ENCODE measurements at places on chromosomes 2 and 18.

DNA sequence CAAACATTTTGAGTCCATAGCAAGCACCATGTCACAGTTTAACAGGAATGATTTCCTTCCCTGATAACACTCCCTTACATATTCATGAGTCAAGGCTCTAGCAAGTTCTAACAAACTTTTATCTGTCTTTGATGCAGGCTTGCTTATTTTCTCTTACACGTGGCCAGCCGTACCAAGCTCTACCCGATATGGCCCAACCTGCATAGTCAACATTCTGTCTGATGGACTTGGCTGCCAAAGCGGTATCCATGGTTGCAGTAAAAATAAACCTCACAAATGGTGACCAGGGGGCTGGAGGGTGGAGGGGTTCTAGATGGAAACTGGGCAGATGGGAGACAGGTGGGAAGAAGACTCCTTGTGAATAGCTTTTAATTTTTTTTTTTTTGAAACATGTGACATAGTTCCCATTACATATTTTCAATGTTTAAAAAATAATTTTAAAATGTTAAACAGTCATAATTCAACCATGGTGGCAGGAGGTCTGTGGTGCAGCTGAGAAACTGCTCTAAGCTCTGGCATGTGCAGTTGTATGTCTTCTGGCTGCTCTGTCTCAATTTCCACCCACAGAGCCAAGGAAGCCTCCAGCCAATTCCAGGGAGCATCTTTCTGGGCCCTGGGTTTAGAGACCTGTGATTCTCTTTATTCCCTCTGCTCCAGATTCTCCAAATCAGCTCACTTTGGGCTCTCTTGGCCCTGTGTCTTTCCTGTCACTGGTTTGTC lies 20.7 kb upstream of the CXCR1 start:
- no peak for DNase-seq

DNA sequence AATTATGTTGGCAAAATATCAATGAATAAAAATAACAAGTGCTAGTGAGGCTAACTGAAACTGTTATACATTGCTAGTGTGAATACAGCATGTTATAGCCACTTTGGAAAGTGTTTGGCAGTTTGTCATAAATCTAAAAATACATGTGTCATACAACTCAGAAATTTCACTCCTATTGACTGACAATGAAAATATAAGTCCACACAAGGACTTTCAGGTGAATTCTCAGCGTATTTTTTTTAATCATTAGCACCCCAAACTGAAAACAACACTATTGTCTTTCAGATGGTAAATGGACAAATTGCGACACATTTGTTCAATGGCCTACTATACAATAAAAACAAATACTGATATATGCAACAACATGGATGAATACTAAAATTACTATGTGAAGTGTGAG lies 884.8 kb downstream of the TRIB2 start:
- DNase-seq = no peak

DNA sequence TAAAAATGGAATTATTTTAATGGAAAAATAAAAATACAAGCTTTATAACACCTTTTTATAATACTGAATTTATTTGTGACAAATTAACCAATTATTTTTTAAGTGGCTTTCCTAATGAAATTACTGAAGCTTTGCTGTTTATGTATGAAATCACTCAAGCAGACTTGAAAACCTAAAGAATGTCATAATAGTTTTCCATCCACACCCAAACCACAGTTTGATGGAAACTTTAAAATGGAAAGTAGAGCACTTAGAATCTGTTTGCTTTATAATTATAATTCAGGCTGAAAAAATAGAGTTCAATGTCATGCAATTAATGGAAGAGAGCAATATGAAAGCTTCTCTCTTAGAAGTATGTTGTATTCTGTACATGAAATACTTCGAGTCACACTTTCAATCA lies 31.6 kb upstream of the WDR75 start:
- DNase-seq = no peak

DNA sequence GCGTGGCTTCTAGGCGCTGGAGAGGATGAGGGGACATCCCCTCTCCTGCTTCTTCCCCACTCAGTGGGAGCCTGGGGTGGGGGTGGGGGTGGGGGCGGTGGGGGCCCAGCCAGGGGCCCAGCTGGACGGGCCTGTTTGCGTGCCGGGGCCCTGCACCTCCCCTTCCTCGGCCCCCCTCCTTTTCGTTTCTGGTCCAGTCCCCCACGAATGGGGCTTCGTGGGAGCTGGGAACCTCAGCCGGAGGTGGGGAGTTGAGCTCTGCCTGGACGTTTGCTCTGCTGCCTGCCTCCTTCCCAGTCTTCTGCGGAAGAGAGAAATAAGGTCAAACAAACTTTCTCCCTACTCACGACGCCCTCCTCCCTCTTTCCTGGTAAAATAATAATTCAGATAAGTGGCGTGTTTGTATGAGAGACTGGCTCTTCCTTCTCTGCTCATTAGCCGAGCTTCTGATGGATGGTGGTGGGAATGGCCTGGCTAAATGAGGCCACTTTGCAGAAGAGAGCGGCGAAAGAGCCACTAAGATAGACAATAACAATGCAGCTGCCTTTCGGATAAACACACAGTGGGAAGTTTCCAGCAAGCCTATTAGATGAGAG lies 782 bp downstream of the MTA3 start:
- no peak for DNase-seq

DNA sequence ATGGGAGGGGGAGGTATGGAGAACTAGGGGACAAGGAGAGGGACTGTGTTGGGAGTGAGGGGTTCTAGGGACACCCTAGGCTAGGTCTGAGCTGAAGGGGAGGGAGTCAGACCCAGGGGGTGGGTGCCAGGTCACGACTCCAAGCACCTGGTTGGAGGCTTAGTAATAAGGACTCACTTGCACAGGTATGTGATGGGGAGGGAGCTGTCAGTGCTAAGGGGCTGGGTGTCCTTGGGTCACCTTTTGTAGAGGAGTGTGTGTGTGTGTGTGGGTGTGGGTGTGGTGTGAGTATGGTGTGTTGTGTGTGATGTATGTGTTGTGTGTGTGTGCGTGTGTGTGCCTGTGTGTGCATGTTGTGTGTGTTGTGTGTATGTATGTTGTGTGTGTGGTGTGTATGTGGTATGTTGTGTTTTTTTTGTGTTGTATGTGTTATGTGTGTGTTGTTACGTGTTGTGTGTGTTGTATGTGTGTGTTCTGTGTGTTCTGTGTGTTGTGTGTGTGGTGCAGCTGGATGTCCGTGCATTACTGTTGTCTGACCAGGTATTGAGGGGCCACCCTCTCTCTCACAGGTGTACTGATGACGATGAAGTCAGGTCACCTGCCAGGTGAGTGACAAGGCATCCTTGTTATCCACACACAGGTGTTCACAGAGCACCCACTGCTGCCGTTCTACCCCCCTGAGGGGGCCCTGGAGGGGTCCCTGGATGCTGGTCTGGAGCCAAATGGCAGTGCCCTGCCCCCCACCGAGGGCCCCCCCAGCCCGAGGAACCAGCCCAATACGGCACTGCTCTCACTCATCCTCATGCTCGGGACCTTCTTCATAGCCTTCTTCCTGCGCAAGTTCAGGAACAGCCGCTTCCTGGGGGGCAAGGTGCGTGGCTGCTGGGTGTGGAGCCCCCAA lies 9.8 kb downstream of the SLC4A3 start:
- DNase-seq = no peak

DNA sequence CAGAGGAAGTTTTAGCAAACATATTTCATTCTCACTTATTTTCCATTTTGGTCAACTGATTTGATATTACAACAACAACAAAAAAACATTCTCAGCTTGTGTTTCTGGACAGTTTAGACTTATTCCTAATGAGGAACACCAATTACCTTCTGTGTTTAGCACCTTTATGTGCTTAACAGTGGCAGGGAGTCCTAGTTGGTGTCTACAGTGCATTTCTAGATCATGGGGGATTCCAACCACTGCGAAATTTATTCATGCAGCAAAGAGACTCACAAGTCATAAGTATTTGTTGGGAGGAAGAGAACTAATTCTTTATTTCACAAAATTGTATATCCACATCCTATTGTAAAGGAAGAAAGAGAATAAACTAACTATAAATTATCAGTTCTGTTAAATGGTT lies 4.2 kb downstream of the ARHGAP28 start:
- DNase-seq = no peak

DNA sequence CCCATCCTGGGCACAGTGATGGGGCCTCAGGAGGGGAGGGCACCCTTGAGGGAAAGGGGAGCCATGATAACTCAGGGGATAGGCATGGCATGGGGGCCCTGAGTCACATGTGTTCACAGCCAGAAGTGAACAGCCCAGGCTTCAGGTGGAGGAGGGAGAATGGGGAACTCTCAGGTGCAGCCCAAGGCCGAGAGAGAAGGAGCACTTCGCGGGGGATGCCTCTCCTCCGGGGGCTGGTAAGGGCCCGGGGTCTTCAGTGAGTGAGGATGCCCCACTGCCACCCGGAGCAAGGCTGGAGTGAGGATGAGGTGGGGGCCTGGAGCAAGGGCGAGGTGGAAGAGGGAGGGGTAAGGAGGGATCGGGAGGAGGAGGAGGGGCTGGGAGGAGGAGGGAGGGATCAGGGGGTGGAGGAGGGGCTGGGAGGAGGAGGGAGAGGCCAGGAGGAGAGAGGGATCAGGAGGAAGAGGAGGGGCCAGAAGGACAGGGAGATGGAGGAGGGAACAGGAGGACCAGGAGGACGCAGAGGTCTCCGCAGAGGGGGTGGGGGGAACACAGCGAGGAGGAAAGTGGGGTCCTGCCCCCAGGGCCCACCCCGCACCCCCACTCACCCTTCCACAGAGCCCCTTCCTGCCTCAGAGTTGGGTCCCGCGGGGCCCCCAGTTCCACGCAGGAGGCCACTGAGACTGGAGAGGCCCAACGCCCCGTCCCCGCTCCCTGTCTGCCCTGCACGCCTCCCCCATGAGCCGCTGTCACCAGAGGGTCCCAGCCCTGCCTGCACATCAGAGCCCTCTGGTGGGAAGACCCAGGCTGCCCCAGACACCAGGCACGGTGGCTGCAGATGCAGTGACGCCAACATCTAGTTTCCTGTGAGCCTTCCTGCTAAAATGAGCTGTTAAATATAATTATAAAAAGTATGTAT lies 42.8 kb downstream of the RAMP1 start:
- no peak for DNase-seq

DNA sequence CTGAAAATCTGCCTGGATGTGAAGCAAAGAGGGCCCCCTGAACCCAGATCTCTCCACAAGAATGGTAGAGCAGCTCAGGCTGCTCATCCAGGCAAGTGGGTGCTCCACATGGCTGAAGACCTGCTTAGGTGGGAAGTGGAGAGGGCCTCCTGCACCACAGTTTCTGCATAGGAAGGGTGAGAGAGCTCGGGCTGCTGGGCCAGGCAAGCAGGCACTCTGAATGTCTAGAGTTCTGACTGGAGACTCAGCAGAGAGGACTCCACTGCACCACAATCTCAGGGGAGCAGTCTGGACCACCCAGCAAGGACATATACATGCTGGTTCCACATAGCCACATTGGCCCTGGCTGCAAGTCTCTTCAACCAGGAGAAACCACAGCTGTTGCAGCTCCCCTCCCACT lies 52.0 kb downstream of the DSEL start:
- DNase-seq = no peak

- no peak for DNase-seq
Observed at GRCh38 chr18:49072524-49072934, 121.8 kb upstream of the SMAD7 start.

- no peak for DNase-seq
Observed at GRCh38 chr2:61722318-61722717, 131.5 kb downstream of the FAM161A start.

GRCh38 chr2:174247474-174248186 lies 702 bp downstream of the OLA1 start:
- no peak for DNase-seq

GRCh38 chr2:226794196-226794661 lies 5.4 kb downstream of the IRS1 start:
- no peak for DNase-seq

GRCh38 chr2:7272210-7272609 lies 355.0 kb downstream of the RNF144A start:
- no peak for DNase-seq

- no peak for DNase-seq
Observed at GRCh38 chr2:60445684-60446179, 107.7 kb downstream of the BCL11A start.

DNA sequence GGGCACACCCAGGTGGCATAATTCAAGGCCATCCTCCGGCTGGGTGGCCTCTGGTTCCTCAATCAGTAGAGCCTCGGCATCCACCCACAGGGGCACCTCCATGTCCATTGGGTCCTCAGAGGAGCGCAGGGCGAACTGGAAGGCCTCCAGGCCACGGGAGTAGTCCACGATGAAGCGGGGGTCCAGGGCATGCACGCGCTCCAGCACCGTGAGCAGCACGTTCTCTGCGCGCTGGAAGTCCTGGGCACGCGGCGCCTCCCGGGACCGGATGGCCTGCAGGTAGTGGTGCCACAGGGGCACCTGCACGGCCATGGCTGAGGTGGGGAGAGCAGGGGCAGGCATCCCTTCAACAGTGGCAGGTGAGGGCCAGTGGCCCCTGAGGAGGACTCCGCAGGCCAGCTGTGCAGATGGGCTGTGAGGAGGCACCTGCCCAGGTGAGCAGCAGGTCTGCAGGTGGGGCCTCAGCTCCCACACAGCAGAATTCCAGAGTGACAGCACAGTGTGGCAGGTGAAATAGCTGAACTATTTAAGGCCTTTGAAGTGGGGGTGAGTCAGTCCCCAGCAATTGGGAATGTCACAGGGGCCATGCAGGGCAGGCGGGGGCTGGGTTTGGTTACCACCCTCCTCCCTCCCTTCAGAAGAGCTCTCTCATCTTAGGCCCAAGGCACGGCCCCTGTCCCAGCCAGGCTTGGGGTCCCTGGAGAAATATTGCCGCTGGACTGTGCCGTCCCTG lies at the start of gene MAB21L4:
Gene MAB21L4, minus strand, starts transcription at position 501 of the 733 bp plus-strand sequence. Its CDS starts 159 bp downstream, at position 342.
- DNase-seq = no peak

DNA sequence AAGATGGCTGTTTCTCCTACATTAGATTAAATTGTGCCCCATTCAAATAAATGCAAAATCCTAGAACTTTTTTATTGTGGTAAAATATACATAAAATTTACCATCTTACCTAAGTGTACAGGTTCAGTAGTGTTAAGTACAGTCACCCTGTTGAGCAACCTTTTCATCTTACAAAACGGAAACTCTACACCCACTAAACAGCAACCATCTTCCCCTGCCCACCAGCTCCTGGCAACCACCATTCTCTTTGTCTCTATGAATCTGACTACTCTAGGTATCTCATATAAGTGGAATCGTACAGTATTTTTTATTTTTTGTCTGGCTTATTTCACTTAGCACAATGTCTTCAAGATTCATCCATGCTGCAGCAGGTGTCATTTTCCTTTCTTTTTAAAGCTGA lies 53.0 kb downstream of the ASXL2 start:
- DNase-seq = no peak

DNA sequence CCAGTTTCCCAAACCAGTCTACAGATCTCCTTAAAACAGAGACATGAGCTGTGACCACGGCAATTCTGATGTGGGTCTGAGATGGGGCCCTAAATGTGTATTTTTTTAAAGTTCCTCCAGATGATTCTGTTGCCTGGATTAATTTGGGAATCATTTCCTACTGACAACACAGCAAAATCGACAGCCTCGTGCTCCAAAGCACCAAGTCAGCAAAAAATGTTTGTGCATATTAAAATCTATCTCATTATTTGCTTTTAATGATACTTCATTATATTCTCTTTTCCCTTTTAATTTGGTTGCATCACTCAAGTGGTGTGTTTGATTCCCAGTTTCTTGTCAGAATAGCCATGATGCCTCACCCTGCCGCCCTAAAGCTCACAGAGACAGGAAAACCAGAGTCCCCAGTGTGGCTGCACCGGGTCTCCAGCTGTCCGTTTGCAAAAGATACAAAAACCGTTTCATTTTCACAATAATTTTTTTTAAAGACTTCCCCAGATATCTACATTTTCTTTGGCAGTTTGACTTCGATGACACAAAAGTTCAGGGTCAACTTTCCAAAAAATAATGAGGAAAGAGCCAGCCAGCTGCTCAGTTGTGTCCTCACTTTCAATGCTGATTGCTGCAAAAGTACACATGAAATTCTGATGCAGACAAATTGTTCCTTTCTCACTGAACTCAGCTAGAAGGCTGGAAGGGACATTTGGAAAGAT lies 443.2 kb upstream of the ID2 start:
- DNase-seq = no peak
